ENCODE measurements at places on chromosomes 13 and 19. TPM values are rescaled to one million over a fixed set of nuclear protein-coding genes. Genes with fewer than 3 reads are reported as not detected.

Gene SLC46A3
- 1.6 TPM for total RNA-seq

Gene SULT2A1
- not detected for total RNA-seq

Gene CEACAM6
- total RNA-seq, result 26.1 TPM

Gene CGB5
- 1.4 TPM for total RNA-seq

Gene GRAMD1A
- 119 TPM for total RNA-seq

Gene ZNF726
- total RNA-seq, result 0.98 TPM

Gene CGB7
- total RNA-seq, result 0.37 TPM

Gene MEIS3
- total RNA-seq, result 34.3 TPM

Gene MEDAG
- 0.23 TPM for total RNA-seq
